Kidney epithelial cell (primary cell): ENCODE measurements at places on chromosomes 7 and 10.

DNA sequence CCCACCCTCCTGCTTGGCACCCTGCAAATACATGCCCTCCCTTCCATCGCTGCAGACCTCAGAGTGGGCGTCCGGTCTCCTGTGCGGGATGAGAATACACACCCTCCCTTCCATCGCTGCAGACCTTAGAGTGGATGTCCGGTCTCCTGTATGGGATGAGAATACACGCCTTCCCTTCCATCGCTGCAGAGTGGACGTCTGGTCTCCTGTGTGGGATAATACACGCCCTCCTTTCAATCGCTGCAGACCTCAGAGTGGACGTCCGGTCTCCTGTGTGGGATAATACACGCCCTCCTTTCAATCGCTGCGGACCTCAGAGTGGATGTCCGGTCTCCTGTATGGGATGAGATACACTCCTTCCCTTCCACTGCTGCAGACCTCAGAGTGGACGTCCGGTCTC is 128.1 kb downstream of the VIPR2 start:
- DNase-seq: no peak

DNA sequence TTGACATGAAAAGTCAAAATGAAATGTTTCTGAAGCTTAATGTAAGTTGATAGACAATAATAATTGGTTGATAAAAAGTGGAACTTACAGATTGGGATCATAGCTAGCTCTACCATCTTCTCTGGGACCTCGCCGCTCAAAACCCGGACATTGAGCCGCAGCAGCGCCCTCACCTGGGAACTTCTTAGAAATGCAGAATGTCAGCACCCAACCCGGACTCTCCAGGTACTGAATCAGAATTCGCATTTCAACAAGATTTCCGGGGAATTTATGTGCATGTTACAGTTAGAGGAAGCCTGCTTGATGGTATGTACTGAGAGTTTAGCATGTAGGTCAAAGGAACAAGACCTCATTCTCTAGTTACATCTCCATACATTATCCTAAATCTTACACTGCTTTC is 36.7 kb upstream of the ABLIM1 start:
- no peak for DNase-seq

DNA sequence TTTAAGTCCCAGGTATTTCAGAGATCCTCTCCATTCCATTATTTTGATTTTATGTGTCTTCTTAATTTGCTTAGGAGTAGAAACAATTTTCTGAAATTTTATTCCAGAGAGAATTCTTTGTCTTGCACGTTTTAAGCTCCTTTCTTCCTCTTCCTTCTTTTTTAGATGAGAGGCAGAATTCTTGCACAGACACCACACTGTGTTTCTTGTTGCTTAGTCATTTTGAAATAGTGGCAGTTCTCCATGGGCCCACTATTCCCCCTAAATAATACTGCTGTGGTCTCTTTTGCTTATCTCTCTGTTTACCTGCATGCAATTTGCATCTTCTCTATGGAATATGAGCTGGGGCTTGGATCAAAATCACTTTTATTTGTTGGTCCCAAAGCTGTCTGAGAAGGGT is 54.3 kb upstream of the WAC start:
- no peak for DNase-seq

DNA sequence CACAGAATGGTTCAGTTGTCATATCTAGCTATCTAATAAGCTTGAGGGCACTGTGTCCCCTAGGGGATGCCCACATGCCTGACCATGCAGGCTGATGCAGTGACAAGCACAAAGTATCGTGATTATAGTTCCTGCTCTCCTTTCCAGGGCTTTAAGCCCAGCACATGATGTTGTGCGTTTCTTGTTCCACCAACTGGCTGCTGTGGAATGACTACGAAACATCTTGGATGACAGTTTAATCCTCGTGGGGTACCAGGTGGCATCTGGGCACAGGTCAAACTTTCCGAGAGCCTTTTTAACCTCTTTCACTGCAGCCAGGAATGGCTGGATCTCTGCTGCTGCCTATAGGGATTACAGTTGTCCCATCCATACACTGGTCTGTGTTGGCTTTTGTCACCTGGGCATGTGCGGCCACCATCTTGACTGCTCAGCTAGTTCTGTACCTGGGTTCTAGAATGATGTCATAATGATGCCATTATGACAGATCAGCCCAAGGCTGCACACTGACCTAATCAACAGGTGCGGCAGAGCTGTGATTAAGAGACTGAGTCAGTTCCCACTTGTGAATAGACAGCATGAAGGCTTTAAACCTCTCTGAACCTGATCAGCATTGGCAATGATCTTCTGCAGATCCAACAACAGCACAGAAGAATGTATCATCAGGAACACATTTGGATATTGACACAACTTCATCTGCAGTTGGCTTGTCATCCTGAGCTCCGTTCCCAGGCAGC is 144.1 kb downstream of the DLG5 start:
- DNase-seq: no peak

DNA sequence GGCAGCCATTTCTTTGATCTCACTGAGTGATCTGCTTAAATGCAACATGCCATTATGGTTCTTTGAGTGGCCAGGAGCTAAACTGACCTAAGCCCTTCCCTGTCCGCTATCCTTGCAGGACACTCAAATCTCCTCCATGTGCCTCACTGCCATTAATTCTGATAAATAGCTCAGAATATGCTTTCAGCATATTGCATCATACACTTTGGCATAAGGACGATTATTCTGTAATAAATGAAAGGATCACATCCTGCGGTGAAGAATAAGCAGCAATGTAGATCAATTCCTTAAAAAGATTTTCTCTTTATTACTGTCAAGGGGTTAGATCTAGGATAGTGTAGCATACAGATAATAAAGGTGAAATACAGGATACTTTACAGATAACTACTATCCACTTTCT is 231.8 kb upstream of the CTBP2 start:
- no peak for DNase-seq
